ENCODE measurements at places on chromosomes 16 and 17.

DNA sequence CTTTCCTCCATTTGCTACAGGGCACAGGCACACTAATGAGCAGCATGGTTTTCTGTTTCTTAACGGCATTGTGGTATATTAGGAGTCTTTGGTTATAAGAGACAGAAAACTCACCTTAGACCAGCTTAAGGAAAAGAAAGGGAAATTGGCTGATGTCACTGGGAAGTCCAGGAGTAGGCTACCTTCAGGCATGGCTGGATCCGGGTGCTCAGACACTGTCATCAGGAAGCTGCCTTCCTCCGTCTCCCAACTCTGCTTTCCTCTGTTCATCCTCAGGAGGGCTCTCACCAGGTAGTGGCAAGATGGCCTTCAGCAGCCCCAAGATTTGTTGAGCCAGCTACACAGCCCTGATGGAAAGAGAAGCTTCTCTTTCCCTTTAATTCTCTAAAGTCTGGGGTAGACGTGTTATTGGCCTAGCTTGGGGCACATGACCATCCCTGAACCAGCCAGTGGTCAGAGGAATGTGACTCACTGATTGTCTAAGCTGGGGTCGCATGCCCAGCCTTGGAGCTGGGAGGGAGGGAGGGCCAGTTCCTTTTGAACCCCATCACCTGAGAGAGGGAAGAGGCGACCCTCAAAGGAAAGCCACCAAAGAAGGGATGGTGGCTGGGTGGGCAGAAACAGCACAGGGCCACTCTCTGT is 117.4 kb downstream of the CLEC16A start:
- DNase-seq, result no peak

- no peak for DNase-seq
Measured at GRCh38 chr17:40065769-40066510, 3.2 kb downstream of the THRA start.

DNA sequence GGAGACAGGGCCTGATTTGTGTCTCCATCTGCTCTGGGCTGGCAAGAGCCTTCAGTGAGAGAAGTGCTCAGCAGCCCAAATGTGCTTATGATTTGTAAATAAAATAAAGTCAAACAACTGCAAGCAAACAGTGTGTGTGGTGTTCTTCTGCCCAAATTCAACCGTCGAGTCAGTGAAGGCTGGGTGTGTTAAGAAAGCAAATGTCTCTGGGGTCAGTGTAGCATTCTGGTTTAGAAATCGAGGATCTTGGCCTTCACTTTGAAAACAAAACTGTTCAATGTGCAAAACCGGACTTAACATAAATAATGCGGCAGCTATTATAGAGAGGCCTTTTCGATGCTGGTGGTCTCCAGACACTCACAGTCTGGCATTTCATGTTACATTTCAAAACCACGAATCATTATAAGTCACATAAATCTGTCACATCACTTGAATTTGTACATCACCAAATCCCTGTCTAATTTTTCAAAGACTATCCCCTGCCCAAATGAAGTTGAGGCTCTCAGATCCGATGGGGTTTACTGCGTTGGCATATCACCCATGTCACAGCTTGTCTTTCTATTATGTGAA is 158.6 kb upstream of the MYOCD start:
- no peak for DNase-seq

DNA sequence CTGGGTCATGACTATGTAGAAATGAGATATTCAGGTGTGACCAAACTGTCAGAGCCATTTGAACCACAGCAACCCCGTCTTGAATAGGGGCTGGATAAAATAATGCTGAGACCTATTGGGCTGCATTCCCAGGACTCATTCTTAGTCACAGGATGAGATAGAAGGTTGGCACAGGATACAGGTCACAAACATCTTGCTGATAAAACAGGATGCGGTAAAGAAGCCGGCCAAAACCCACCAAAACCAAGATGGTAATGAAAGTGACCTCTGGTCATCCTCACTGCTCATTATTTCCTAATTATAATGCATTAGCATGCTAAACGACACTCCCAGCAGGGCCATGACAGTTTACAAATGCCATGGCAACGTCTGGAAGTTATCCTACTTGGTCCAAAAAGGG is 545.5 kb downstream of the TMEM114 start:
- DNase-seq, result no peak

DNA sequence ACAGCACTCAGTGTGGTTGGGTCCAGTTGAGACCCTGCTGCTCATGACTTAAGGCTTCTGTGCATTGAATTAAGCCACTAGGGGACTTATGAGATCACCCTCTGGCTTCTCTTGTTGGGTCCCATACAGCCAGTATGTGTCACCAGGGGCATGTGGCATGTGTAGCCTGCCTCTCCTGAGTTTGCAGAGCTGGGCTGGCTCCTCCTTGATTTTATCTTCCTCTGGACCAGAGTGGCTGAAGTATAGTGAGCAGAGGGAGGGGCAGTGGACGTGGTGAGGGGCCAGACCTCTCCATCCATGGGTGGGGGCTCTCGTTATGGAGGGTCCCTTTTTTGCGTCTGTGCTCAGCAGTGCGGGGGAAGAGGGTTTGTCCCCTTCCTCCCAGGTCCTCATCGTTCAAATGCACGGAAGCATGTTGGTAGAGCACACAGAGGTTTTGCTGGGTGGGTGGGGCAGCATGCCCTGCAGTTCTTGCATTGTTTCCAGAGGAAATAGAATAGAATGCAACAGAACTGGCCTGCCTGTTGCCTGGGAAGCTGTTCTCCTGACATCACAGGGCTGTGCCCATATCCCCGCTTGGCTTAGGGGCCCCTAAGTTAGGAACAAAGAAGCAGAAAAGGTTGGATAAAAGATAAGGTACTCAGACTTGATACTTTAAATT is 77.4 kb downstream of the SPECC1 start:
- DNase-seq, result peak; percentile 7

DNA sequence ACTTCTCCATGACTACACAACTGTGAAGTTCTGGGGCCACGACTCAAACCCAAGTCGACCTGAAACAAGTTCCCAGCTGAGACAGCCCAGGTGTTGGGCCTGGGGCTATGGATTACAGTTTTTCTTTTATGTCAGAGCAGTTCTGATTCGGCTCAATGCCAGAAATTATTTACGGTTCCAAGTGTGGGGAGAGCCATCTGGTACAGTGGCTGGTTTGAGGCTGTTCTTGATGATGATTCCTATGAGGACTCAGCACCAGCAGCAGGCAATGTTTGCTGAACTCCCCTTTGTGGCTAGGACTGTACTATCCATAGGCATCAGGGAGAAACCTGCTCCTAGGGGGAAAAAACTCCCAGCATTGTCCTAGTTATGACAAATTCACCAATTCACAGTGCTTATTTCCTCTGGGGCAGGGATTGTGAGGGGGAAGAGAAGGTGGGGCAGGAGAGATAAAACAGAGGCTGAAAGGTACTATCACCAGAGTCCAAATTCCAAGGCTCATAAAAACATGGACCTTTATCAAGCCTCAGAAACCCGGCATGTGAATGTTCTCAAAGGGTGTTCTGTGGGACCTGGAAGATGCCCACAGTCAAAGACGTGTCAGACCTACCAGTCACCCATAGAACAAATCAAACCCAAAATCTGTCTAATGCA is 18.2 kb upstream of the CMTM4 start:
- no peak for DNase-seq

- DNase-seq, result no peak
Measured at GRCh38 chr16:13205352-13205751, 304.0 kb downstream of the SHISA9 start.

GRCh38 chr17:64534187-64534586 is 27.4 kb downstream of the CEP95 start:
- DNase-seq, result peak; percentile 47

DNA sequence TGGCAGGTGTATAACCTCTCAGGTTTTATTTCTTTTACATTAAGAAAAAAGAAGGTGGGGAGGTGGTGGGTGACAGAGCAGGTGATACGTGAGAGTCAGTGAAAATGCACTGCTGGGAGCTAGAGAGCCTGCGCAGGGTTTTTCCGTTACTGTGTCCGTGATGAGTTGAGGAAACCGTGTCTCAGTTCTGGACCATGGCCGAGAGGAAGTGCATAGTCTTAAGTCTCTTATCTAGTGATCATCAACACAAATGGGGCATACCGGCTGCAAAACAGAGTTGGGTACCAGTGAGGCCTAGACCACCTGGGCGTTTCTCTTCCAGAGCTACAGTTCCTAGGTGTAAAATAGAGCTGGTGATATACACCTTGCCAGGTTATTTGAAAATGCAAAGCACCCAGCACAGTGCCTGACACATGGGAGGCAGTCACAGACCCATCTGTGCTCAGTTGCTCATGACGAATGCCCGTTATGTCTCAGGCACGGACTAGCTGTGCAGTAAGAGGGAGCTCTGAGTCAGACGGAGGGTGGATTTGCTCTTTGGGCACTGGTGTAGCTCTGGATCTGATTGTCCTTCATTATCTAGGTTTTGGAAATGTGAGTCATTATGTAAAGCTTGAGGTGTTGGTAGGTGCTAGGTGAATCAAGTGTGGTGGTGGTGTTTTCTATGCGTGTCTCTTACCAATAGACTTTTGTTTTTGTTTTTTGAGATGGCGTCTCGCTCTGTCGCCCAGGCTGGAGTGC is 60.9 kb downstream of the RPTOR start:
- peak; percentile 56 for DNase-seq

GRCh38 chr17:65222214-65222738 is 85.1 kb downstream of the RGS9 start:
- DNase-seq, result no peak

DNA sequence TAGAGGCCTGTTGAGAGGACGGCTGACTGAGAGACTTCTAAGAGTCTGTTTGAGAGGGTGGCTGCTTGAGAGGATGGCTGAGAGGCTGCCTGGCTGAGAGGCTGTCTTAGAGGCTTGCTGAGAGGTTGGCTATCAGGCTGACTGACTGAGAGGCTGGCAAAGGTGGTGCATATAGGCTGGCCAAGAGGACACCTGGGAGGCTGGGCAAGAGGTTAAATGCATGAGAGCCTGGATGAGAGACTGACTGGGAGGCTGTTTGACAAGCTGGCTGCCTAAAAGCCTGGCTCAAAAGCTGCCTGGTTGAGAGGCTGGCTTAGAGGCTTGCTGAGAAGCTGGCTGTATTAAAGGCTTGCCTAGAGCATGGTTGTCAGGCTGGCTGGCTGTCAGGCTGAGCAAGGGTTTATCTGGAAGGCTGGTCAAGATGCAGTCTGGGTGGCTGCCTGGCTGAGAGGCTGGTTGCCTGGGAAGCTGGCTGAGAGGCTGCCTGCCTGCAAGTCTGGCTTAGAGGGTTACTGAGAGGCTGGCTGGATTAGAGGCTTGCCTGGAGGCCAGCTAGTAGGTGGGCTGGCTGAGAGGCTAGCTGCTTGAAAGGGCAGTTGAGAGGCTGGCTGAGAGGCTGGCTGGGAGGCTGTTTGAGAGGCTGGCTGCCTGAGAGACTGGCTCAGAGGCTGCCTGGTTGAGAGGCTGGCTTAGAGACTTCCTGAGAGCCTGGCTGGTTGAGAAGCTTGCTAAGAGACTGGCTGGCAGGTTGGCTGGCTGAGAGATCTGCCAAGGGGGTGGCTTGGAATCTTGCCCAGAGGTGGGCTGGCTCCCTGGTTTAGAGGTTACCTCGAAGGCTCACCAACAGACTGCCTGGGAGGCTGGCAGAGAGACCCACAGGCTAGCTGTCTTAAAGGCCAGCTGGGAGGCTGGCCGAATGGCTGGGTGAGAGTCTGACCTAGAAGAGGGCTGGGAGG is 38.3 kb upstream of the ACSM2B start:
- no peak for DNase-seq

DNA sequence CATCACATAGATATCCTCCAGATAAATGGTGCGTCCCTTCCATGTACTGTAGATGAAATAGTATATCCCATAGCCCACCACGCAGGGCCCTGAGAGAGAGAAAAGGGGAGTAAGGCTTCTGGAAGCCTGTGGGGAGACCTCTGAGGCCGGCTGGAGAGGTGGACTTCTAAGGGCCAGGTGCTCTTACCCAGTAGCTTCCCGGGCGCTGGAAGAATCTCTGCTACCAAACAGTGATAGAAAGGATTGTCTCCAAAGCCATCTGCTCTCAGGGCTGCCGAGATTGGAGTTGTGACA is 718 bp downstream of the SAT2 start:
- DNase-seq, result no peak

Data from dermis blood vessel endothelial cell (primary cell).